Activated naive CD8-positive, alpha-beta T cell treated with anti-CD3 and anti-CD28 coated beads, Interleukin-2, amount 10 ng/mL, durations not matched to agents 7 days and 5 days (primary cell): ENCODE measurements at places on chromosomes 11 and 22. TPM values are rescaled to one million over a fixed set of nuclear protein-coding genes. Genes with fewer than 3 reads are reported as not detected.

DNA sequence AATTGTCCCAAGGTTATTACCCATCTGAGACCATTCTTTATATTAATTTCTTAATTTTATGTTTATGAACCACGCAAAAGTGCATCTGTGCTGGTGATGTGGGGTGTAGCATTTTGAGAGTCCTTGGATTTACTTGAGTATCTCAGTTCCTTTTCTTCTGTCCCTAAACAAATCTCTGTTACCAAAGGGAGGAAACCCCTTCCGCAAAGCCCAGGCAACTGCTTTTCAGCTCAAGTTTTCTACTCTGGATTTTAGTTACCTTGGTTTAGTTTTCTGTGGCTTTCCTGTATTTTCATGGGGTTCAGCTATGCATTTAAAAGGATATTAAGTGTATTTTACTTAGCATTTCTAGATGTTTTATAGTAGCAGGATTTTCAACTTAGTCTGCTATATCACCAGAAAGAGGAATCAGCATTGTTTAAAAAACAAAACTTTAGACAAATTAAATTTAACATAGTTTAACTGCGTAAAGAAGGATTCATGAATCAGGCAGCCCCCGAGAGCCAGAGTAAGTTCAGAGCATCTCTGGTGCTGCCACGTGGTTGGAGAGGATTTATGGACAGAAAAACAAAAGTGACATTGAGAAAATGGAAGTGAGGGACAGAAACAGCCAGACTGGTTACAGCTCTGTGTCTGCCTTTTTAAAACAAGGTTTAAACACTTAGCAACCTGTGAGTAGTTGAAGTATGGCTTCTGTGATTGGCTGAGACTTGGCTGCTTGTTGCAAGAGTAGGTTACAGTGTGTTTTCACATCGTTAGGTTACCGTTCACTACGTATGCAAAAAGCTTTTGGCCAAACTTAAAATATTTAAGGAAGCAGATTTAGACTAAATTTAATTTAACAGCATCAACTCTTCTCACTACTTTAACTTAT is 9.6 kb downstream of the ADM start:
- peaks cover 9% of the 10 kb centered on the region for H3K4me1 ChIP-seq
- H3K27ac ChIP-seq: no peak overlapping the region
- peak overlapping the region; percentile 5 for H3K4me3 ChIP-seq
- no peaks in the 10 kb centered on the region for H3K36me3 ChIP-seq

DNA sequence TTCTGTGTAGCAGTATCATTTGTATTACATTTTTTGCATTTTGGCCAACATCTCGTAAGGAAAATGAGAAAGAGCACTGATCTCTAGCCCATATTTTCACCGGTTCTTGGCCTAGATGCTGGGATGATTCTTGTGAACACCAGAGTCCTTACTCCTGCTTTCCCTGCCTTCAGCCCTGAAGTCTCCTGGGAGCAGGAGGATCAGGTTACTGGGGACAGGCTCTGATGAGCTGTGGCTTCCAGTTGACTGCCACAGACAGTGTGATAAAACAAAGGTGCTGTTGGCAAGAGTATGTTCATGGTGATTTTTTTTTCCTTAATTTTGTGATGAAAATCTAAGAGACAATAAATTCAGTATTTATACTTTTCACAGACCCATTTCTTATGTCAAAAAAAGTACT is 34.2 kb upstream of the ADSL start:
- peaks cover 25% of the 10 kb centered on the region for H3K4me1 ChIP-seq
- H3K36me3 ChIP-seq: peaks cover 59% of the 10 kb centered on the region
- no peak overlapping the region for H3K4me3 ChIP-seq
- no peaks in the 10 kb centered on the region for H3K27me3 ChIP-seq
- H3K27ac ChIP-seq: no peak overlapping the region
- DNase-seq: no peak

Gene ESRRA
- 33.9 TPM for total RNA-seq

DNA sequence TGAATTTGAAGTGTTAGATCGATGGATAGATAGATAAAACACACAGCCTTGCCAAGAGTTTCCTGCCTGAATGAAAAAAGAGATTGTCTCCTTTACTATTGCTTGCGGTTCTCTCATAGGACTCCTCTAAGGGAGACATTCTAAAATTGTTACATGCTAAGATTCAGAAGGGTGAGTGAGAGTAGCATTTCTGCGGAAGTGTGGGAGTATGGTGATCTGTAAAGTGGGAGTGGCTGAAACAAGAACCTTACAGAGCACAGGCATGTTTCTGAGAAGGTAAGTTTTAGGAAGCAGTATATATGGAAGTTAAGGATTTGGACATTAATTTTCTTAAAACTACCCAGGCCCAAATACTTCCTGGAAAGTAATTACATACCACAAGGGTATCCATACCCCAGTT is 139.6 kb downstream of the TRIM44 start:
- no peaks in the 10 kb centered on the region for H3K27me3 ChIP-seq
- H3K36me3 ChIP-seq: peaks cover 10% of the 10 kb centered on the region
- H3K4me1 ChIP-seq: peaks cover 8% of the 10 kb centered on the region
- H3K4me3 ChIP-seq: no peak overlapping the region

GRCh38 chr11:64892411-64892831 is 14.0 kb upstream of the EHD1 start:
- peak overlapping the region; percentile 38 for H3K27ac ChIP-seq
- no peak overlapping the region for H3K4me3 ChIP-seq
- no peaks in the 10 kb centered on the region for H3K27me3 ChIP-seq
- no peak for DNase-seq

Gene SCGB1C1
- total RNA-seq: not detected

GRCh38 chr11:102900346-102900745 is 25.6 kb upstream of the MMP12 start:
- no peaks in the 10 kb centered on the region for H3K4me1 ChIP-seq
- H3K27me3 ChIP-seq: no peaks in the 10 kb centered on the region
- no peak overlapping the region for H3K27ac ChIP-seq
- no peak overlapping the region for H3K4me3 ChIP-seq
- H3K36me3 ChIP-seq: no peaks in the 10 kb centered on the region
- no peak for DNase-seq

- H3K4me1 ChIP-seq: peaks cover 3% of the 10 kb centered on the region
- no peak overlapping the region for H3K27ac ChIP-seq
- H3K36me3 ChIP-seq: no peaks in the 10 kb centered on the region
- no peak overlapping the region for H3K4me3 ChIP-seq
These were observed 42.0 kb downstream of the ALX4 start for GRCh38 chr11:44267750-44268613.

Gene C11orf42
- not detected for total RNA-seq

- H3K4me3 ChIP-seq: no peak overlapping the region
- H3K27me3 ChIP-seq: no peaks in the 10 kb centered on the region
- no peaks in the 10 kb centered on the region for H3K36me3 ChIP-seq
- H3K4me1 ChIP-seq: peaks cover 16% of the 10 kb centered on the region
These were observed 6.3 kb upstream of the NDUFC2 start for GRCh38 chr11:78085972-78086371.

- H3K4me1 ChIP-seq: no peaks in the 10 kb centered on the region
These were observed 56.0 kb downstream of the COMMD9 start for GRCh38 chr11:36233204-36233603.

DNA sequence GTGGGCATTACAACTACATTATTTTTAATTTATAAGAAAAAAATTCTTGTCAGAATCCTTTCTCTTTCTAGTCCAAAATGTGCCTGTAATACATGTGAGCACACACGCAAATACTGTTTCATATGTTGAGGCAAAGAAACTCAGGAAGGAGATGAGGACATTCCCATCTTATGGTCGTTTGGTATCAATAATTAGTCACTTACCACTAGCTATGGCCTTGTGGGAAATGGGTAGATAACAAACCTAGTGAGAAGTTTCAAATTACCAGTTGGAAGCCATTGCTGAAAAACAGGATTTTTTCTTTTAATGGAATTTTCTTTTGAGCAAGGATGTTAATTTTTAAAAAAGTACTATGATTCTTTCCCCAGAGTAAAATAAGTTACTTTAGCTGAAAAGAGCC is 25.7 kb downstream of the AMOTL1 start:
- H3K4me1 ChIP-seq: no peaks in the 10 kb centered on the region
- no peak overlapping the region for H3K27ac ChIP-seq
- DNase-seq: no peak
- H3K27me3 ChIP-seq: peaks cover 4% of the 10 kb centered on the region
- no peak overlapping the region for H3K4me3 ChIP-seq

DNA sequence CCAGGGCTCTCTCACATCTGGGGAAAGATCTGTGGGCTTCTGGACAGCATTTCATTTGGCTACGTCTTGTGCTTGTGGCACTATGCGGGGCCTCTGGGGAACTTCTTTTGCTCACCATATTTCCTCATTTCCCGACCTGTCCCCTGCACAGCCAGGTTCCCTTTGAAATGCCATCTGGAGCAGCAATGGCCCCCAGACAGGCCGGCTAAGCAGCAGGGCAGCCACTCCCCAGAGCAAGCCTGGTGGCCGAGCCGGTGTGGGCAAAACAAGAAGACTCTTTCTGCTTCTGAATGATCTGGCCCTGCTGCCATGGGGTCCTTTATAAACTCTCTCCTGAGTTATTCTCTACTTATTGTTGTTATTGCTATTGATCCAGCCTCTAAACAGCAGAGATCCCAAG is 190.7 kb upstream of the NECTIN1 start:
- no peaks in the 10 kb centered on the region for H3K36me3 ChIP-seq
- no peak for DNase-seq
- H3K27ac ChIP-seq: no peak overlapping the region
- no peak overlapping the region for H3K4me3 ChIP-seq
- no peaks in the 10 kb centered on the region for H3K4me1 ChIP-seq
